SHP77 treated with DMSO at 0.1 percent for 48 hours (cell line): ENCODE measurements at places on chromosomes 2 and 18.

DNA sequence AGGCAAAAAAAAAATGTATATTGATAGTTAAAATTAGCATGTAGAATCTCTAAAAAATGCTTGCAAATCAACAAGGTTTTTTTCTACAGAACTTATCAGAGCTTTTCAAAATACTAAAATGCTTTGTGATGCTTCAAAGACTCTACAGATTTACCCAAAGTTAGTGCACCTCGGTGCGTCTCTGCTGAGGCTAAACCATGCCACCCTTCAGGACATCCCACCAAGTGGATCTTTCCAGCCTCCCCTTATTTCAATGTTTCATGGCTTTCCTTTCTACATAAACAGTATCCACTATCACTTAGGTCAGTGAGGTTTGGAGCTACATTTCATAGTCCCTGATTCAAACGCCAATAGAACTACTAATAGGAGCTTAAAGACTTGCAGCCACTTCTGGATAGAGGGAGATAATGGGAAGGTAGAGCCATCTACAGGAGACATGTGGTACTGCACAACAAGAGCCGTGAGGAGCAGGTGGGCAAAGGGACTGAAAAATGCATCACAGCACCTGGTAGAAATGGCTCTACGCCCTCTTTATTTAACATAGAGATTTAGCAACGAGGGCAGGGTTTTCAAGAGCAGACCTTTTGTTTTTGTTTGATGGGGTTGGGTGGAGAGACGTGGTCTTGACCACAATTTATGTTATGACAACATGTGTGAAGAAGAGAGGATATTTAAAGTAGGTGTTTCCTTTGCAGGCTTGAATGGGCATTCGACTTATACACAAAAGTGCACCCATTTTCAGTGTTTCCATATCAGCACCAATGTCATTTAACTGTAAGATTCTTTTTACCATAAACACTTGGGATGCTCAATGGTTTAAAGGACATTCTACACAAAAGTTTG is 56.1 kb upstream of the SLC35G4 start:
- peak; percentile 60 for DNase-seq

- DNase-seq: no peak
Observed at GRCh38 chr2:215712871-215713790, 277.3 kb upstream of the FN1 start.

- DNase-seq: no peak
Observed at GRCh38 chr2:201362396-201362795, 5.3 kb upstream of the FLACC1 start.

DNA sequence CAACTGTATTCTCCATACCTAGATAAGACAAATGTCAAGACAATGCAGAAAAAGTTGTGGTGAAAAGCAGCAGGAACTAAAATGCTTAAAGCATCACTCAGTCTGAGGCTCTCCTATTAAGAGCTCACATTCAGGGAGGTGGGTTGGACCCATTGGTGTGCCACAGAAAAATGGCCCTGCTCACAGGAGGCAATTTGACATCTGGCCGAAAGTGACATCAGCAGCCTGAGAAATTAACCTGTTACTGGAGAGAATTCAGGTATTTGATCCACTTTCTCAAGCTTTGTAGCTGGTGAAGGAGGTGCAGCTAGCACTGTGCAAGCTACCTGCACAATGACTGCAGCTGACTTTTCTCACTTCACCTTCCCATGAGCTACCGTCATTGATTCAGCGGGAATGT is 86.0 kb downstream of the TMEM247 start:
- DNase-seq: no peak

DNA sequence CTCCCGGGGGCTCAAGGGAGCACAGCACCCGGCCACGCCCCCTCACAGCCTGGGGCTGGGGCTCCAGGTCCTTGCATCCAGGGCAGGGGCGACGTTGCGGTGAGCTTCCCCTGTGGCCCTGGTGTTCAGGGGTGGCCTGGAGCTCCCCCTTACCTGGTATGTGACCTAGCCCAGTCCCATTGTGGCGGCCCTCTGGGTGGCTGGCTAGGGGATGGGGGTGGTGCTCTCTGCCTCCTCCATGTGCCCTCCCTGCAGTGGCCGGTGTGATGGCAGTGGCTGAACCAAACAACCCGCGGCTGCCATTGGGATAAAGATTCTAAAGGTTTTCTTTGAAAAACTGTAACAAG is 288.3 kb downstream of the RDH14 start:
- no peak for DNase-seq

- DNase-seq: peak; percentile 70
Observed at GRCh38 chr2:222993920-222994650, 57.9 kb upstream of the KCNE4 start.

- DNase-seq: no peak
Observed at GRCh38 chr2:590214-591175, 86.7 kb downstream of the TMEM18 start.
